NCI-H2029 treated with DMSO at 0.1 percent for 48 hours (cell line): ENCODE measurements at places on chromosomes 5 and 9.

- DNase-seq: no peak
Observed at GRCh38 chr5:35248843-35249780, 18.8 kb upstream of the PRLR start.

DNA sequence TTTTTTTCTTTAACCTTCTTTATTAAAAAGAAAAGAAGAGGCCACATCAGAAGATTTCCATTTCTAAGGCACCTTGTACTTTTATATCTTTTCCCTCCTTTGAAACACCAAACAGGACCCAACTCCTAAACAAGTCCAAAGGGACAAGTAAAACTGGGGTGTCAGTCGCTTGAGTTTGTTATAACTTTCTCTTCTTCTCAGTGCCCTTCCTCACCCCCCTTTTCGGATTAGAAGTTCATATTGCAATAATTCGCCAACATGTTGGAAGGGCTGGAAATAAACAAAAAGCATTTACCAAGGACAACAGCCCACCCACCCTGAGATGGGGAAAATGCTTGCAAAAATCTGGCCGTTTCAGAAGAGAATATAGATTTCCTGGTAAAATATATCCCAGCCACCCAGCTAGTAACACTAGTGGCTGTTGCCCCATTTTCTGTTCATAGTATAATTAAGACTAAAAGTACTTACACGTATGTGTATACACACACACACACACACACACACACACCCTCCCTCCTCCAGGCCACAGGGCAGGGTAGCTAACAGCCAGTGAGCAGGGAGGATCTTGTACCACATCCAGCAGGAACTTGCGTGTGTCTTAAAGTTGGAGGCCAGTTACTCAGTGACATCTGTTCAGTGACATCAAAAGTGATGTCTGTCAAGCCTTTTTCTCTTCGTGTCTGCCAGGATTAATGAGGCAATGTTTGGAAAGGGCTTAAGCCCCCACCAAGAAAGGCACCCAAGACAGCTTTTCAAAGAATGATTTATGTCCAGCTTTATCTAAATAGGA lies 149.1 kb upstream of the KLF4 start:
- peak; percentile 2 for DNase-seq

GRCh38 chr9:136854842-136855460 lies 2.8 kb downstream of the MAMDC4 start:
- DNase-seq: no peak

GRCh38 chr9:137198051-137198901 lies 2.3 kb downstream of the TPRN start:
- no peak for DNase-seq
